NCI-H187 (cell line): ENCODE measurements at places on chromosomes 3 and 15.

DNA sequence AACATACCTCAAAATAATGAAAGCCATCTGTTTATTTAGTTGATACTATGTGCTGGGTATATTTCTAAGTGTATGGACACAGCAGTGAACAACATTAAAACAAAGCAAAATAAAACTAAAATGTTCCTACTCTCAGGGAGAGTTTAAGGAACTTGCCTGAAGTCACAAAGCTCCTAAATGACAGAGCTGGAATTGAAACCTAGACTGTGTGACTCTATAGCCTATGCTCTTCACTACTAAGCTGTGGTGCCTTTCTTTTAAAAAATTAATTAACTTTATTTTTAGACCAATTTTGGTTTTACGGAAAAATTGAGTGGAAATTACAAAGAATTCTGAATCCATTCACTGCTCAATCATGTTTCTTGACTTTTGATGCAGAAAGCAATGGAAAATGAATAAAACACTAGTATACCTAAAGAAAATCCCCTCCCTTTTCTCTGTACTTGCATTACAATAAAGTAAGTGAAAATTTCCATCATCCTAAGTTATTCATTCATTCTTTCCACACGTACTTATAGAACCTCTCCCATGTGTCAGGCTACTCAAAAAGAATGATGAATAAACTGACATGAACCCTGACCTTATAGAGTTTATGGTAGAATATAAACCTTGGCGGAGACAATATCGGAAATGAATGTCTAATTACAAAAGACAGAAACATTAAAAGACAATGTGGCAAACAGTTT lies 189.8 kb upstream of the RBMS3 start:
- no peak for DNase-seq

GRCh38 chr3:108296239-108296638 lies at the start of gene HHLA2:
TSS of gene HHLA2 (plus strand) at chr3:108296548. CDS start at chr3:108351814, 55,266 bp downstream.
- no peak for DNase-seq

DNA sequence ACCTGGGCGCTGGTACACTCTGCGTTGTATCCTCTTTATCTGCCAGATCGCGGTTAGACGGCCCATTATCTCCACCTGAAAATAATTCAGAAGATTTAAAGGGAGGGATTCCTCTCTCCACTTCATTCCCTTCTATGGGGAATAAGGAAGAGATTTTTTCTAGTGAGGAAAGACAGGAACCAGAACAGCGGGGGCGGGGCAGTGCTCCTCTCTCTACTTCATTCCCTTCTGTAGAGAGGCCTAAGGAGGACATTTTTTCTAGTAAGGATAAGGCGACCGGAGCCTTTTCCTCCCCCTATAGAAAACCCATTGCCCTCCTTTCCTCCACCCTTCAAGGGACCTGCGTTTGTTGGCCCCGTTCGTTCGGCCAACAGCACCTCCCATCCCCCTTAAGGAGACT lies 8.3 kb upstream of the LIPH start:
- no peak for DNase-seq

GRCh38 chr15:76460871-76461270 lies 124.3 kb downstream of the ISL2 start:
- DNase-seq: no peak

DNA sequence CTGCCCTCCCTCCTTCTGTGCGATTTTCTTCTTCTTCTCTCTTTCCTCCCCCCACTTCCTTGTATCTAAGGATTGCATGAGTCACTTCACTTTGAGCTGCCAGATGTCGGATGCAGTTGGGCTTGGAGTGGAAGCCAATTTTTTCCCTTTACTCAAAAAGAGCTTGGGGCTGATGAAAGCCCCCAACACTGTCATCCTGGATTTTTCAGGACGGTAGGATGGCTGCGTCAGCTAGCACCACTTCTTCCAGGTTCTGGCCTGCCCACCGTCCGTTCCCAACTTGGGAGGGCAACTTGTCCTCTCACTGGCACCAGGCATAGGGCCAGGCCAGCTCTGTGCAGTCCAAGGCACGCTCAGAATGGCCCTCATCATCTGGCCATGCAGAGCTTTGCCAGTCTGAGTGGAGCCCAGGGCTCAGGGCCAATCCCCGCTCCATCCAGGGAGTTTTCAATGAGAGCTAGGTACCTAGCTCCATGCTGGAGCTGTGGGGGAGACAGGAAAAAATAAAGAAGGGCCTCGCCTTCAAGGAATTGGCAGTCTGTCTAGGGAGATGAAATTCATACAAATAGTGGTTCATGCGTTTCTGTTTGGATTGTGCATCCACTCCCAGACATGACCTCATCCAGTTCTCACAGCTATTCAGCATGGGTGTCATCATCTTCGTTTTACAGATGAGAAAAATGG lies 47.7 kb upstream of the INSYN1 start:
- no peak for DNase-seq

GRCh38 chr3:58572634-58573230 lies 4.5 kb downstream of the FAM107A start:
- no peak for DNase-seq

- DNase-seq: no peak
These were observed 96.7 kb downstream of the IL5RA start for GRCh38 chr3:3013317-3014052.

GRCh38 chr15:97561529-97561928 lies 399.0 kb upstream of the ARRDC4 start:
- DNase-seq: no peak

DNA sequence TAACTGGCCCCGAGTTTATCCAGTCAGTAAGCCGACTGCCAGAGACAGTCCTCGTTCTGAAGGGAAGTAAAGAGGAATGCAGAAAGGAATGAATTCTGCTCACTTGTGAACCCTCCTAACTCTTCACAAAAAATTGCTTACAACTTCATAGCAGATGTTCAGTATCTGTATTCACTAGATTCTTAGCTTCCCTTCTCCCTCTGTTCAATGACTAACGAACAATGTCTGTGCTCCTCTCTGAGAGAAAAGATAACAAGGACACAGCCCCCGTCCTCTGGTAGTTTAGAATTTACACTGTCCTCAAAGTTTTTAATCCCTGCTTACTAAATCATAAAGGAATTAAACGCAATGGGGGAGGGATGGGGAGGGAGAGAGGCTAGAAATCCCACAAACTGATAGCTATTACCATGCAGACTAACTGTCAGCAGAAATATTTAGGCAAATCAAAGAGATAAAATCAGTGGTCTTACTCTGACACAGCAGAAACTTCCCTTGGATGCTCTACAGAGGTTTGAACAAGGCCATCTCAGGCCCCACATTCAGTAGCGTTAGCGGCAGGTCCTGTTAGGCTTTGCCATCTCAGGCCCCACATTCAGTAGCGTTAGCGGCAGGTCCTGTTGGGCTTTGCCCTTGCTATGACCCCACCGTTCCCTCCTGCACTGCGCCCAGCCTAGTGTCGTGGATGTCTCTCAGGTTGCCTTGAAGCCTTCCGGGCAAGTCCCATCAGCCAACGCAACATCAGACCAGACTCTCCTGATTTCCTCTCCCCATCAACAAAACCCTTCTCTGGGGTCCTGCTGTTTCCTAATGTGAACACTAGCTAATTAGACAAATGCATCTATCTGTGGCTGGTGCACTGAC lies 23.4 kb downstream of the NRROS start:
- no peak for DNase-seq

GRCh38 chr3:147975165-147975564 lies 566.0 kb downstream of the ZIC1 start:
- DNase-seq: no peak
